ENCODE measurements at places on chromosomes 7 and 10.

- no peak for DNase-seq
Observed at GRCh38 chr7:2521952-2522591, 2.5 kb downstream of the LFNG start.

DNA sequence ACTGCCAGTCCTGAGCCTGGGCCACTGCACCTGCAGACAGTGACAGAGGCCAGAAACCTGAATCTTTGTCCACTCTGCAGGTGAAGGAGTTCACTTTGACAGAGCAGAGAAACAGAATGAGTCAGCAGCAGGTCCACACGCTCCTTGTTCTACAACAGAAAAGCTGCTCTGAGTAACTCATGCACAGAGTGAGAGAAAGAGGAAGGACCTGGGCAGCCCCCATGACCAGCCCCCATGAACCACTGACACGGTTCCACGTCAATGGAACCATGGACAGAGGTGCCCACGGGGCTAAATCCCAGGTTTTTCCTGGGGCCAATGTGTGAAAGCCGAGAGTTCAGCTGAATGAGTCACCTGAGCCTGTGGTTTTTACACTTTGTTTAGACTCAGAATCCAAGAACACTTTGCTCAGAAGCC is 40.8 kb upstream of the CTBP2 start:
- no peak for DNase-seq

- no peak for DNase-seq
Observed at GRCh38 chr7:84535580-84536270, 341.1 kb upstream of the SEMA3A start.

- no peak for DNase-seq
Observed at GRCh38 chr7:33685981-33686683, 219.2 kb upstream of the BMPER start.

GRCh38 chr10:95850791-95851190 is 57.0 kb upstream of the CC2D2B start:
- no peak for DNase-seq

GRCh38 chr10:59995862-59996261 is 89.5 kb upstream of the CCDC6 start:
- no peak for DNase-seq

- no peak for DNase-seq
Observed at GRCh38 chr7:126305671-126306070, 947.1 kb downstream of the GRM8 start.

GRCh38 chr10:27481486-27481885 is 22.6 kb upstream of the RAB18 start:
- DNase-seq: no peak

GRCh38 chr7:726854-727103 is 280 bp downstream of the DNAAF5 start:
- no peak for DNase-seq
